ENCODE measurements at places on chromosomes 7 and 10.
A peak's percentile ranks its signal among the peaks of the same experiment; 100 is the strongest.

- DNase-seq = peak; percentile 13
These were observed at the start of gene PDE1C for GRCh38 chr7:32070406-32071360. PDE1C (minus strand) TSS chr7:32070407.

DNA sequence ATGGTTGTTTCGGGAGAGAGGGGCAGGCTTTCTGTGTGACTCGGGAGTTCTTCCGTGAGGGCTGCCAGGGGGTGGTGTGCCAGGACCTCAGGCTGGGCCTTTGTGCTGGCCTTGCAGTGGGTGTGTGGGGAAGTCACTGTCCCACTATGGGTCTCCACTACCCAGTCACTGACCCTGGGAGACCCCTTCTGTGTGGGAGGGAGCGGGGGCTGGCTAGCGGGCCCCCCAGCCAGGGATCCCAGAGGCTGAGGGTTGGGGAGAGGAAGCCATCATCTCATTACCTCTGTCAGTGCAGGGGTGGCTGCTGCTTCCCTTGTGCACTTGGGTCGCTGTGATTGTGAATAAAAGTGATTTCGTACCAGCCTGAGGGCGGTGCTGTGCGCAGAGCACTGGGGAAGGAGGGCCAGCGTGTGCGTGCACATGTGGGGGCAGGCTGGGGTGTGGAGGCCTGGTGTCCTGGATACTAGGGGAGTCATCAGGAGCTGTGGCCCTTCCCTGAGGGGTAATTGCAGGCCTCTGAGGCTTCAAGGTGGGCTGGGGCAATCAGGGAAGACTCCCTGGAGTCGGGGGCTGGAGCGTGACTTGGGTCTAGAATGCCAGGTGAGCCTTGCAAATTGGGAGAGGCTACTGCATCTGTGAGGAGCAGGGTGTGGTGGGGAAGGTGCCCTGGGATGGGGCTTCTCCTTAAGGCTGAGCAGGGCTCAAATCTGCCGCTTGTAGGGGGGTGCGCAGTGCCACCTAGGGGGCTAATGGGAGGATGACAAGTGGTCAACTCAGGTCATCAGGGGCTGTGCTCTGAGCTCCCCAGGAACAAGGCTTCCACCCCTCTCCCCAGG, 98.9 kb downstream of the NEURL1 start:
- DNase-seq = peak; percentile 85

DNA sequence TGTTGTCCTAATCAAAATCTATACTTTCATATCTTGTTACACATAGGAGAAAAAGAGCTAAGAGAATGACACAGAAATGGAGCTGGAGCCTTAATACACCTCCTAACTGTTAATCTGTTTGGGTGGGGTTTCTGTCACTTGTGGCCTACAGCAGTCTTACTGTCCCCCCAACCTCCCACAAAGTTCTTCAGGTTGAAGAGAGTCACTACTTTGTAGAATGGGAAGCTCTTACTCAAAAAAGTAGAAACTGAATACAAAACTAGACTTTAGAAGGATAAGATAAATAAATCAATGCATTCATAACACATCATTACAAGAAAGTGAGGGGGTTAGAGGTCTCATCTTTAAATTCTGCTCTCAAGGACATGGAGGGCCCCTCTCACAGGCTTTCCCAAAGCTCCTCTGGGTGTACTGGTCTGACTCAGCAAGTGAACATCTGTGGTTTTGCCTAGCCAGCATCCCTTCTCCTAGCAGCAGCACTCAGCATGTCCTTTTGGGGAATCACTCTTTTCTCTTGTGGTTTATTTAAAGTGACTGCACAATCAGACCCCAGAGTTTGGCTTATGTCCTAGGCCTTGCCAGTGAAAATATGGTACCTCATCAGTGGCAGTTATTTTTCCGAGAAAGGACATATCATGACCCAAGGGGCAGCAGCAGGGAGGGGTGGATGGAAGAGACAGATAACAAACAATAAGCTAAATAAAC, 2.0 kb upstream of the BLVRA start:
- no peak for DNase-seq

DNA sequence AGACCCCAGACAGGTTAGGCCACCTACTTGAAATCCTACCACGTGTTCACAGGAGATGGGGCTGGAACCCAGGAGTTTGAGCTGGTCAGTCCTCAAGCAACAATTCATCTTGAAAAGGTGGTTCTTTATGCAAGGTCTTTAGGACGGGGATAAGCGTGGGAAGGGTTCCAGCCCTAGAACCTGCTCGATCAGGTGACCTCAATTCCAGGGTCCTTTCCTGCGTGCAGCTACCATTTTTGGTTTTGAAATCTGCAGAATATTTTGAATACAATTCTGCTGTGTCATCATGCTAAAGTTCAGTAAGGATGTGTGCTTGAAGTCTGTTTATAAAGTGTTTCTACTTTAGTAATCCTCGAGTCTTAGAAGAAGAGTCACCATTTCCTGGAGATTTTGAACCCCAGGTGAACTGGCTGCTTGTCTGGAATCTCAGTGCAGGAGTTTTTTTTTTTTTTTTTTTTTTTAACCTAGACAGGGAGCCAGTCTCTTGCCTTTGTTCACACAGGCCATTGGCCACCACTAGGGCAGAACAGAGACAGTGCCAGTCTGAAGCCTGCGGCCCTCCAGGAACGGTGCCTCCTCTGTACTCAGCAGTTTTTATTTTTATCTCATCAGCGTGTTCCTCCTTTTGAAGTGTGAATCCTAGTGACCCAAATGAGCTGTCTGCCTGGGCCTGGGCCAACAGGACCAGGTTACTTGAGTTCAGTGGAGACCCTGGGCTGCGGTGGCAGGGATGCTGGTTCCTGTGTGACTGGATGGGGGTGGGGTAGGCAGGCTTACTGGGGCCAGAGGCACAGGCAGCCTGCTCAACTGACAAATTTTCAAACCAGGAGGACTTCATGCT, 54.6 kb downstream of the EEPD1 start:
- DNase-seq = no peak

DNA sequence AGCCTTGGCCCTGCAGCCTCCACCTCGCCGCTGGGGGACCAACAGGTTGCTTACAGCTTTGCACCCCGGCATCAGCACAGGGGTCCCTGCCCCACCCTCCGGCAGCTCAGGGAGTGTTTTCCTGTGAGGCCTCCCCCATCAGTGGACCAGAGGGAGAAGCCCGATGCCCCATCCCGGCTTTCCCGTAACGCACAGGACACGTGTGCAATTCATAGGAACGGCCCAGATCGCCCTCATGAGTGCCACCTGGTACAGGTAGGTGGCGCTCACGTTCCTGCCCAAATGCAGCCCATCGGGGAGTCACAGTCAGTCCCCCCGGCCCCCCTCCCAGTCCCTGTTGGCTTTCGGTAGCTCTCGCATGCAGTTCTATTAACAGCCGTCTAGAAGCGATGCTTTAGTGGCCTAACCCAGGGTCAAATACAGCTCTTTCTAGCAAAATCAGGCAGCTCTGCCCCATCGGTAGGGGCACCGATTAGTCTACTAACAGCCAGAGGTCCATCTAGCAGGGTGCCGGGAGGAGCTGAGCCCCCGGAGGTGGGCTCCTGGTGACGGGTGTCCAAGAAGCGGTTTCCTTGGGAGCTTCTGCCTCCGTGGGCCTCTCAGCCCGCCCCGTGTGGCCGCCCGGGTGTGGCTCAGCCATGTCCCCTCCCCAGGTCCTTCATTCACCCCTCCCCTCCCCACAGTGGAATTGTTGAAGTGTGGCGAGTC, 48.4 kb upstream of the GTF2IRD1 start:
- DNase-seq = no peak

- DNase-seq = no peak
These were observed 2.5 kb downstream of the SH3PXD2A start for GRCh38 chr10:103852856-103853255.

- DNase-seq = no peak
These were observed 41.8 kb upstream of the IGFBP3 start for GRCh38 chr7:45962861-45963260.

GRCh38 chr10:121338206-121338980, 259.9 kb downstream of the FGFR2 start:
- DNase-seq = no peak

DNA sequence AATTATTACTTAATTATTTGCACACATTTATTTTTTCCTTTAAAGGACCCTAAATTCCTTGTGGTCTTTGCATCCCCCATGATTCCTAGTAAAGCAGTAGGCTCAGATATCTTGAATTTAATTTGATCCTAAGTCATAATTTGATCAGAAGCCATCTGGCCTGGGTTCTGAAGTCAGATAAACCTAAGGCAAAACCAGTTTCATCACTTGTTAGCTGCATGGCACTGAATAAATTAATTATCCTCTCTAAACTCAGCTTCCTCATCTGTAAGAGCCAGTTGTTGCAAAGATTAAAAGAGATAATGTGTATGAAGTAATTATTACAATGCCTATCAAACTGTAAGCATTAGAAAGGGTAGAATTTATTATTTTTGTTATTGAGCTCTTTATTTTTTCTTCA, 293.1 kb downstream of the GRM8 start:
- DNase-seq = no peak

DNA sequence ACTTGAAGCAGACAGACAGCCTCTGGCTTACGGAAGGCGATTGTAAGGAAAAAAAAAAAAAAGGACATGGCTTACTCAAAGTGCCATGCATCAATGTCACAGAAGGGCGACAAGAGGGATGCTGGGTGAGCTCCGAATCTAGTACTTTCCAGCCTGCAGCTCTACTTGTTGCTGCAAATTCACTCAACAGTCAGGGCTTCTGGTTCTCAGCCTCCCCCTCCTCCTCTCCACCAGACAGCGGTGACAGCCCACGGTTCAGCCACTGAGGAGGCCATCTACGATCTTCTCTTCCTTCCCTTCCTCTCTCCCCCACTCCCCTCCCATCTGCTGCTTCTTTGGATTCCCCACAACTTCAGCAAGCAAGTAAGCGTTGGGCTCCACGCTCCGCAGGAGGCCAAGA, 63.5 kb downstream of the PRKAG2 start:
- no peak for DNase-seq

DNA sequence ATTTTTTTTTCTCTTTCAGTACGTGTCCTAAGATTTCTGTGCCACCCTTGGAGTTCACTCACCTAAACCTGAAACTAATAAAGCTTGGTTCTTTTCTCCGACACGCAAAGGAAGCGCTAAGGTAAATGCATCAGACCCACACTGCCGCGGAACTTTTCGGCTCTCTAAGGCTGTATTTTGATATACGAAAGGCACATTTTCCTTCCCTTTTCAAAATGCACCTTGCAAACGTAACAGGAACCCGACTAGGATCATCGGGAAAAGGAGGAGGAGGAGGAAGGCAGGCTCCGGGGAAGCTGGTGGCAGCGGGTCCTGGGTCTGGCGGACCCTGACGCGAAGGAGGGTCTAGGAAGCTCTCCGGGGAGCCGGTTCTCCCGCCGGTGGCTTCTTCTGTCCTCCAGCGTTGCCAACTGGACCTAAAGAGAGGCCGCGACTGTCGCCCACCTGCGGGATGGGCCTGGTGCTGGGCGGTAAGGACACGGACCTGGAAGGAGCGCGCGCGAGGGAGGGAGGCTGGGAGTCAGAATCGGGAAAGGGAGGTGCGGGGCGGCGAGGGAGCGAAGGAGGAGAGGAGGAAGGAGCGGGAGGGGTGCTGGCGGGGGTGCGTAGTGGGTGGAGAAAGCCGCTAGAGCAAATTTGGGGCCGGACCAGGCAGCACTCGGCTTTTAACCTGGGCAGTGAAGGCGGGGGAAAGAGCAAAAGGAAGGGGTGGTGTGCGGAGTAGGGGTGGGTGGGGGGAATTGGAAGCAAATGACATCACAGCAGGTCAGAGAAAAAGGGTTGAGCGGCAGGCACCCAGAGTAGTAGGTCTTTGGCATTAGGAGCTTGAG, at the start of gene CFTR:
TSS of gene CFTR (plus strand) at position 801 of the 830 bp plus-strand sequence. CDS start 70 bp downstream, outside the sequence.
- no peak for DNase-seq

- DNase-seq = no peak
These were observed 759.8 kb downstream of the CNTNAP2 start for GRCh38 chr7:146876411-146876810.

- no peak for DNase-seq
These were observed 16.4 kb downstream of the KMT2E start for GRCh38 chr7:105030447-105030846.

DNA sequence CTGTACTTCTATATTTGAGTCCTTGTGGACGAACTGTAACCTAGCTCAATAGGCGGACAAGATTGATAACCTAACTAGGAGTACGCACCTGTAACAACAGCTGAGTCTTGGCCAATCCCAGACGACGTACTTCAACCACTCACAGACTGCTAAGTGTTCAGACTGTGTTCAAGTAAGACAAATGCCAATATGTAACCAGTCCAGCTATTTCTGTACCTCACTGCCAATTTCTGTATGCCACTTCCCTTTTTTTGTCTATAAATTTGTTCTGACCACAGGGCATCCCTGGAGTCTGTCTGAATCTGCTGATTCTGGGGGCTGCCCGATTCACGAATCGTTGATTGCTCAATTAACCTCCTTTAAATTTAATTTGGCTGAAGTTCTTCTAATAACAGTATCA, 32.2 kb downstream of the HACD1 start:
- DNase-seq = no peak

- DNase-seq = no peak
These were observed 368.5 kb upstream of the HPS1 start for GRCh38 chr10:98815039-98815885.

GRCh38 chr7:74587435-74588126, 69.9 kb upstream of the GTF2I start:
- peak; percentile 71 for DNase-seq

GRCh38 chr7:123571684-123572083, 14.1 kb upstream of the NDUFA5 start:
- no peak for DNase-seq

GRCh38 chr7:48847917-48848316, 76.4 kb upstream of the CDC14C start:
- DNase-seq = no peak

DNA sequence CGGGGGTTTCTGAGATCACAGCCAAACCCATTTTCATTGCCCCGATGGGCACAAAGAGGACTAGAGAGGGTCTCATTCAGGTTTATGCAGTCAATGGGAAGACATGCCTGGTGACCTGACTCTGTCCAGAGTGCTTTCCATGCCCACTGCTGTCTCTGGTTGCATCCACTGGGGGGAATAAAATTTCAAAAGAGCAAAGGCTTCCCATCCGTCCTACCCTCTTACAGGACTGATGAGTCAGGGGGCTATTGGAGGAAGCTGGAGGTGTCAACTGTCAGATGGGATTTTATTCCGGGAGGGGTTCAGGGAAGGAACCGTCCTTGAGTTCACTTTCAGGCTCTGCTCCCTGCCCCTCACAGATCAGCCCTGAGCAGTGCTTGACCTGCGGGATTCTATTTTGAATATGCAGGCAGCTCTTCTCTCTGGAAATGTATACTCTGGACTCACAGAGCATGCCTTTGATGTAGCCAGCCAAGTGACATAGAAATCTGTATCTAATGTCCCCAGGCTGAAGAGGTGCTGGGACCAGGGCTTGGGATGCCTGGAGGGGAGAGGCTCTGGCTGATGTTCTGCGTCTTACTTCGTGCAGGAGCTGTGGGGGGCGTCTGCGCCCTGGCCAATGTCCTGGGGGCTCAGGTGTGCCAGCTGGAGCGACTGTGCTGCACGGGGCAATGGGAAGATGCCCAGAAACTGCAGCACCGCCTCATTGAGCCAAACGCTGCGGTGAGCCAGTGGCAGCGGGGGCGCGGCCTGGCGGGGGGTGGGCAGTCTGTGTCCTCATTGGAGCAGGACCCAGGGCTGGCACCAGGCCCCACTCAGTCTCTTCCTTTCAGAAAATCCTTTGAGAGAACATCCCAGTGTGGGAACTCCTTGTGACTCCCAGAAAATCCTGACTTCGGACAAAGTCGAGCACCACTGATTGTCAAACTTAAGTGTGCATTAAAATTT, 12.0 kb downstream of the C10orf62 start:
- no peak for DNase-seq

GRCh38 chr7:77427996-77428603, 12.0 kb upstream of the GSAP start:
- DNase-seq = no peak
